Omental fat pad (tissue), 4 donors: ENCODE measurements at places on chromosomes 3 and 15. TPM values are rescaled to one million over a fixed set of nuclear protein-coding genes. Genes with fewer than 3 reads are reported as not detected.

The FBXL22 gene
- not detected for total RNA-seq

The CTXN2 gene
- not detected for total RNA-seq

The FAM107A gene
- 26.4 TPM for total RNA-seq

The TMEM207 gene
- total RNA-seq = not detected

The KCNMB2 gene
- not detected for total RNA-seq

The SLC27A2 gene
- 2.3 TPM for total RNA-seq

The CRABP1 gene
- 1.6 TPM for total RNA-seq

The ICE2 gene
- 23.1 TPM for total RNA-seq

The SNURF gene
- total RNA-seq = 6.8 TPM

The RTP1 gene
- not detected for total RNA-seq

The HIGD2B gene
- total RNA-seq = not detected

The TMEM212 gene
- not detected for total RNA-seq

The WDR93 gene
- 0.28 TPM for total RNA-seq

The DZIP1L gene
- total RNA-seq = 37.4 TPM

The NPHP3 gene
- 46.0 TPM for total RNA-seq

The BRK1 gene
- total RNA-seq = 89.6 TPM
